H9 (cell line): ENCODE measurements at places on chromosomes 1 and 21. TPM values are rescaled to one million over a fixed set of nuclear protein-coding genes. Genes with fewer than 3 reads are reported as not detected.
A peak's percentile ranks its signal among the peaks of the same experiment; 100 is the strongest.

GRCh38 chr21:46000731-46001641 is 19.4 kb downstream of the COL6A1 start:
- no peak overlapping the region for H3K4me3 ChIP-seq
- H3K4me1 ChIP-seq: no peaks in the 10 kb centered on the region
- peak; percentile 38 for DNase-seq
- no peak overlapping the region for H3K27ac ChIP-seq

The NHLH2 gene
- 1.1 and 1.2 TPM in 2 replicates for total RNA-seq

GRCh38 chr1:54558434-54559030 is 10.5 kb downstream of the ACOT11 start:
- no peaks in the 10 kb centered on the region for H3K4me1 ChIP-seq
- no peak for DNase-seq
- H3K4me3 ChIP-seq: no peak overlapping the region
- peaks cover 7% of the 10 kb centered on the region for H3K36me3 ChIP-seq

DNA sequence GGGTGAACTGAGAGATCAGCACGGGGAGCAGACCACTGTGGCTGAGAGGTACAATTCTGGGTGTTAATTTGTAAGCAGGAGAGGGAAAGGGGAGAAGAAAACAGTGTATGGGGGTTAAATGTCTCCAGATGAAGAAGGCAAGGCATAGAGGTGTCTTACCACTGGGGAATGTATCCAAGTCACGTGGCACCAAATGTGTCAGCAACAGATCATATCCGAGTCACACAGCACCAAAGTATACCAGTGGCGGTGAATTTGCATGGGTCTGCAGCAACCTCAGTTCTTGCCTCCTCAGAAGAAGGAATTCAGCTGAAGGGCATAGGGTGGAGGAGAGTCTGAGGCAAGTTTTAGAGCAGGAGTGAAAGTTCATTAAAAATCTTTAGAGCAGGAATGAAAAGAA is 21.2 kb upstream of the SYCP1 start:
- DNase-seq: no peak
- H3K36me3 ChIP-seq: no peaks in the 10 kb centered on the region
- H3K27me3 ChIP-seq: no peaks in the 10 kb centered on the region
- no peak overlapping the region for H3K27ac ChIP-seq

DNA sequence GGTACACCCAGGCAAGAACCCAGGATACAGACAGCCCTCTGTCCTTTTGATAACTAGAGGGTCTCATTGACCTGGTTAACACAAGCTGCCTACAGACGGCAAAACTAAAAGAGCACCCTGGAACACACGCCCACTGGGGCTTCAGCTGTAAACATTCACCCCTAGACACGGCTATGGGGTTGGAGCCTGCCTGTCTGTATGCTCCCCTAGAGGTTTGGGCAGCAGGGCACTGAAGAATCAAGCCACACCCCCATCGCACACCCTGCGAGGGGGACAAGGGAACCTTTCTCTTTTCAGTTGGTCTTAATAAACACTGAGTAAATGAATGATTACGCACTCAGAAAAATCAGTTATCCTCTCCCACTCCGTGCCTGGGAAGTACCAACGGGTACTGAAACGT is 35.5 kb downstream of the LRRC3 start:
- DNase-seq: no peak
- no peak overlapping the region for H3K4me3 ChIP-seq
- H3K36me3 ChIP-seq: peaks cover 53% of the 10 kb centered on the region
- no peaks in the 10 kb centered on the region for H3K27me3 ChIP-seq

The NPHS2 gene
- total RNA-seq: not detected in 2 replicates

GRCh38 chr1:87644033-87644578 is 315.4 kb downstream of the LMO4 start:
- peaks cover 2% of the 10 kb centered on the region; the same call in 1 of the 2 replicates for H3K4me1 ChIP-seq
- H3K27ac ChIP-seq: no peak overlapping the region
- no peak for DNase-seq

DNA sequence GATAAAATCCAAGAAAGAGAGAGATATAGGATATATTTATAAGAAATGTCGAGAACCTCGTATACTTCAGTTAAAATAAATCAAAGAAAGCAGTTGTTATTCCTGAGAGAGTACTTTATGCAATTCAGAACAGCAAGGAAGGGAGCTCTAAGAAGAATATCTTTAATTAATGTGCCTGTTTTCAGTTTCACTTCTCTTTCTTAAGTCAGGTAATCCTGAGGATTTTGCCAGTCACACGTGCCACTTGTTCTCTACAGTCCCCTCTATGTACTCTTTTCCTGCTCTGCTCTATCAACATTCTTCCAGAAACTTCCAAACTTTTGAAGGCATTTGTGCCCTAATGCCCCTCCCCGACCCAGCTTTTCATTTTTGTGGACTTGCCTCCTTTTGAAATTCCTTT is 211.9 kb downstream of the AKT3 start:
- H3K36me3 ChIP-seq: peaks cover 34% of the 10 kb centered on the region
- no peak for DNase-seq
- no peaks in the 10 kb centered on the region for H3K4me1 ChIP-seq
- H3K4me3 ChIP-seq: no peak overlapping the region
- no peaks in the 10 kb centered on the region for H3K27me3 ChIP-seq
- no peak overlapping the region for H3K27ac ChIP-seq

DNA sequence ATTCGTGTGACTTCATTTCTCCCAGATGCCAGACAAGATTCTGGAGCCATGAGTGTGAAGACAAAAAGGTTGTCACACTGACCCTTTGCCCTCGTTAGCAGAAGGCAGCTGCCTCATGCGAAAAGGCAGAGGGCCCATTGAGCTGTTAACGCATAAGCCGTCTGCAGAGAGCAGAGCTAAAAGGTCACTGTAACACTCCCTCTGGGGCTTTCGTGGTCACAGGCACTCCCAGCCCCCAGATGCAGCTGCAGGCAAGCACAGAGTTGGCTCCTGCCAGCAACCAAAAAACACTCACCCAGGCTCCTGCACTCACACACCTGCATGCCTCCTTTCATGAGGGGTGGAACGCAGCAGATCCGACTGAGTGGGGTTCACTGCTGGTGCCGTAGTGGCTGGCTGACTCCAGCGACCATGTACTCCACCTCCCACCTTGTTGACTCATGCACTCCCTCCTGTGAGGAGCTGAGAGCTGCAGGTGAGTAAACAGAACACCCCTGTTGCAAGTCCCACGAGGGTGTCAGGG is 287.5 kb downstream of the SMYD3 start:
- H3K4me1 ChIP-seq: no peaks in the 10 kb centered on the region; the same call in none of the 2 replicates
- H3K27ac ChIP-seq: no peak overlapping the region
- H3K36me3 ChIP-seq: peaks cover 6% of the 10 kb centered on the region
- H3K4me3 ChIP-seq: no peak overlapping the region
- no peaks in the 10 kb centered on the region for H3K27me3 ChIP-seq

The ZNF683 gene
- total RNA-seq: not detected in 2 replicates

GRCh38 chr1:5875345-5875910 is 116.8 kb downstream of the NPHP4 start:
- H3K4me1 ChIP-seq: no peaks in the 10 kb centered on the region
- H3K4me3 ChIP-seq: no peak overlapping the region
- H3K36me3 ChIP-seq: peaks cover 42% of the 10 kb centered on the region
- no peak overlapping the region for H3K27ac ChIP-seq
- DNase-seq: no peak

The ASCL5 gene
- total RNA-seq: 0.15 and 0.31 TPM in 2 replicates

- no peak overlapping the region for H3K27ac ChIP-seq
- peaks cover 4% of the 10 kb centered on the region; the same call in 1 of the 2 replicates for H3K4me1 ChIP-seq
- no peak overlapping the region for H3K4me3 ChIP-seq
- H3K27me3 ChIP-seq: no peaks in the 10 kb centered on the region
- DNase-seq: peak; percentile 88
- H3K36me3 ChIP-seq: no peaks in the 10 kb centered on the region
Measured at GRCh38 chr1:114282751-114283403, 129.2 kb upstream of the SYT6 start.

DNA sequence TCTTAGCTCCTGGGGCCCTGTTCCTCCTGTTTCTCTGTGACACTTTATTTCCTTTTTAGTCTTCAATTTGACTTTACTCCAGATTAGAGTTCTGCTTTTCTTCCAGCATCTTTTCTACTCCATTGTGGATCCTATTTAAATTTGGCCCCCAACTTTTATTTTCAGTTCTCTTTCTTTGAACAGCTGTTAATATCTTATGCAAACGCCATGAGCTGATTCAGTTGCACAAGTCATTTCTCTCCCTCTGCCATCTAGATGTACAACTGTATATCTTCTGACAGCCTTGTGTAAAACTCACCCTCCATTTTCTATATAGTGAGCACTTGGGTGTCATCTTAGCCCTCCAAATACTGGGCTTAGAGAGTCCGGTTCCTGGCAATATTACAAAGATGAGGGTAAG is 42.2 kb downstream of the SPATA17 start:
- H3K4me3 ChIP-seq: no peak overlapping the region
- DNase-seq: no peak
- no peaks in the 10 kb centered on the region for H3K27me3 ChIP-seq
- H3K4me1 ChIP-seq: no peaks in the 10 kb centered on the region
- no peaks in the 10 kb centered on the region for H3K36me3 ChIP-seq

The WNT4 gene
- total RNA-seq: 0.72 and 1.4 TPM in 2 replicates

DNA sequence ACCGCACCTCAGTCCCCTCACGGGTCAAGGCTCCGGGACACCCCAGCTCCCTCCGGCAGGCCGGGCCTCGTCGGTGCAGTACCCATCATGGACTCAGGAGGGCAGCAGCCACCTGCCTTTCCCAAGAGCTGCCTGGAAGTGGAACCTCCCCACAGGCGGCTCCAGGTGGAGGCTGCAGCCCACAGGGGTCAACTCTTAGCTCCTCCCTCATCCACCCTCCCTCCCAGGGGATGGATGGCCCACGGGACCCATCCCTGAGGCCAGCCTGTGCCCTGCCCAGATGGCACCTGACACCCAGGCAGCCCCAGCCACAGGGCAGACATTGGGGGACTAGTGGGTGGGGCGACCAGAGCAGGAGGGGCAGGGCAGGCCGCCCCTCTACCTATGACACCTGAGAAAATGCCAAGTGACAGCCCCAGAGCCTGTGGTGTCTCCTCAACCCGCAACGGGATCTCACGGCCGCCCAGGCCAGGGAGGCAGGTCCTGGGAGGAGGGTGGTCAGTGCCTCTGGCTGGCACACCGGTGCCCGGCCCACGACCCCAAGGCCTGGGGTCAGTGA is 1.2 kb upstream of the ARHGEF16 start:
- H3K27me3 ChIP-seq: no peaks in the 10 kb centered on the region
- peaks cover 5% of the 10 kb centered on the region for H3K36me3 ChIP-seq
- DNase-seq: peak; percentile 92
- no peak overlapping the region for H3K27ac ChIP-seq
- no peaks in the 10 kb centered on the region for H3K4me1 ChIP-seq

The LIPI gene
- not detected in 2 replicates for total RNA-seq

- no peaks in the 10 kb centered on the region for H3K27me3 ChIP-seq
- no peaks in the 10 kb centered on the region for H3K36me3 ChIP-seq
- no peaks in the 10 kb centered on the region for H3K4me1 ChIP-seq
- no peak overlapping the region for H3K4me3 ChIP-seq
- DNase-seq: no peak
Measured at GRCh38 chr1:234536741-234537140, 57.8 kb upstream of the TARBP1 start.

- no peaks in the 10 kb centered on the region for H3K27me3 ChIP-seq
- DNase-seq: no peak
- H3K27ac ChIP-seq: no peak overlapping the region
Measured at GRCh38 chr1:192070213-192070612, 88.0 kb upstream of the RGS18 start.

The MCOLN2 gene
- total RNA-seq: 0.70 and 1.3 TPM in 2 replicates

DNA sequence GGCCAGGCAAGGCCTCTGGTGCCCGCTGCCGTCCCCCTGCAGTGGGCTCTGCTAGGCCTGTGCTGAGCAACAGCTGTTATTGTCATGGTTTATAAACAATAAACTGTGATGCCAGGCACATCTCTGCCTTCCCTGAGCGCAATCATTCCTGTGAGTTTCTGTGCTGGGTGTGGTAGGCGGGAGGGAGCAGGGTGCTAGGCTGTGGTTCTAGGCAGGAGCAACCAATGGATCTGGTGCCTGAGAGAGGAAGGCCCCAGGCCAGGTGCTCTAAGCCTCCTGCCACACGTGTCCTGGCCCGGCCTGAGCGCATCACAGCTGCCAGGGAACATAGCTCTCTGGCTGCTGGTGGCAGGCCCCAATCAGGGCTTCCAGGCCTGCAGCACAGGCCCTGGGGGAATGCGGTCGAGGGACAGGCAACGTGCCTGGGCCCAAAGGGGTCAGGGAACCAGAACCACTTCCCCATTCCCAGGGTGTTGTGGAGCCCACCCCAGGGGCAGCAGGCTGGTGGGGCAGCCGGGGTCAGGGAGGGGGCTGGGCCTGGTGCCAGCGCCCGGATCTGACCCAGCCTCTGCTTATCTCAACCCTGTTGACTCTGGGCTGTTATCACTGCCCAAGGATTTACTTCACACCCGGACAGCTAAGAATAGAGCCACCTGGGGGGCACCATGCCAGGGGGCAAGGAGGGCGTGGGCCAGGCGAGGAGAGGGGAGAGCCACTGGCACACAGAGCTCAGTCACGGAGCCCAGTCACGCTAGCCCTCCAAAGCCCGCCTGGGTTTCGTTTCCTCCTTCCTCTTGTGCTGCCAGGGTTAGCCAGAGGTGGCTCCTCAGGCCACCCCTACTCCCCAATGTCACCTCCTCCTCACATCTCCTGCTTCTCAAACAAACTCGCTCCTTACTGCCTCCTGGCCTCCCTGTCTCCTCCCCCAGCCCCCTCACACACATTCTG is 11.5 kb downstream of the TRIM46 start:
- H3K27ac ChIP-seq: no peak overlapping the region
- peaks cover 3% of the 10 kb centered on the region for H3K4me1 ChIP-seq
- DNase-seq: no peak
- H3K27me3 ChIP-seq: no peaks in the 10 kb centered on the region
- no peak overlapping the region for H3K4me3 ChIP-seq

- H3K4me1 ChIP-seq: no peaks in the 10 kb centered on the region
- no peak for DNase-seq
- no peak overlapping the region for H3K4me3 ChIP-seq
- no peaks in the 10 kb centered on the region for H3K36me3 ChIP-seq
- H3K27ac ChIP-seq: no peak overlapping the region
Measured at GRCh38 chr1:1061682-1062345, 12.3 kb downstream of the RNF223 start.

GRCh38 chr1:28882009-28882628 is 32.2 kb upstream of the EPB41 start:
- H3K4me1 ChIP-seq: peaks cover 16% of the 10 kb centered on the region; the same call in 1 of the 2 replicates
- H3K4me3 ChIP-seq: no peak overlapping the region; the same call in 2 of the 3 replicates
- no peaks in the 10 kb centered on the region for H3K36me3 ChIP-seq
- peak; percentile 96 for DNase-seq

DNA sequence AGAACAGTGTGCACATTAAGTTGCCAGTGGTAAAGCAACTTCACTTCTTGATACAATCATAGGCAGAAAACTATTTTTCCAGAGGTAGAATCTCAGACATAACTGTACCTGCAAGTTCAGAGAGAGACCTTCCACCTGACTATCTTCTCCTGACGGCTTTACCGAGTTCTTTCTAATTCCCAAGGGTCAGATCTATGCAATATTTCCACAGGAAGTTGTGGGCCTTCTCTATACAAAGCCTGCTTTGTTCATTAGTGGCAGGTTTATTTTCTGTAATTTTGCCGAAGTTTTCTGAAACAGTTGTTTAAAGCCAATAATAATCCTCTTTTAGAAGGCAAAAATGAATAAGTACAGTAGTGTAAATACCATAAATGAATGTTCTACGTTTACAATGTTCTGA is 58.2 kb upstream of the RCC1 start:
- no peak overlapping the region for H3K4me3 ChIP-seq
- no peaks in the 10 kb centered on the region for H3K27me3 ChIP-seq
- H3K36me3 ChIP-seq: peaks cover 11% of the 10 kb centered on the region; the same call in 1 of the 2 replicates
- no peak overlapping the region for H3K27ac ChIP-seq

- H3K27ac ChIP-seq: no peak overlapping the region
- no peaks in the 10 kb centered on the region for H3K36me3 ChIP-seq
- H3K27me3 ChIP-seq: no peaks in the 10 kb centered on the region
- peak; percentile 33 for DNase-seq
- H3K4me3 ChIP-seq: no peak overlapping the region
Measured at GRCh38 chr21:44427241-44428120, 27.8 kb upstream of the LRRC3 start.
